Activated CD8-positive, alpha-beta T cell treated with anti-CD3 and anti-CD28 coated beads, Interleukin-2, amount 10 ng/mL, durations not matched to agents 7 days and 5 days (primary cell): ENCODE measurements at places on chromosomes 12 and 14. TPM values are rescaled to one million over a fixed set of nuclear protein-coding genes. Genes with fewer than 3 reads are reported as not detected.

ACOT6 gene
- total RNA-seq, result not detected

HNRNPC gene
- 782 TPM for total RNA-seq

SLC6A15 gene
- not detected for total RNA-seq

CD69 gene
- 115 TPM for total RNA-seq

GZMB gene
- total RNA-seq, result 354 TPM

ADAM20 gene
- 0.47 TPM for total RNA-seq

NKX2-1 gene
- not detected for total RNA-seq
